Caki2 (cell line): ENCODE measurements at places on chromosomes 3 and 15.
A peak's percentile ranks its signal among the peaks of the same experiment; 100 is the strongest.

DNA sequence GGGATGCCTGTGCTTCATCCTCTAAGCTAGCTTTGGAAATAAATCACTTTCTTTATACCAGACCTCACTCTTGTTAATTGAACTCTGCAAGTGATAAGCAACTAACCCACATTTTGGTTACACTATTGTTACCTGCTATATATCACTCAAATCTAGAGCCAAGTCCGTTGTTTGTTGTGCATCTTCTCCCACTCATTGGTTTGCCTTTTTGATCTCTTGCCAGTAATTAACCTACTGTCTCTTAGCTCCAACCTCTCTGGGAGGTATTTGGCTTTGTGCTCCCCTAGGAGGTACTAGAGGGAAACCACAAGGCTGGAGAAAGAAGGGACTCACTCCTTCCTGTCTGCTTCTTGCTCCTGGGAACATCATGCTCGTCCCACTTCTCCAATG lies 12.8 kb upstream of the CRBN start:
- no peak for DNase-seq

DNA sequence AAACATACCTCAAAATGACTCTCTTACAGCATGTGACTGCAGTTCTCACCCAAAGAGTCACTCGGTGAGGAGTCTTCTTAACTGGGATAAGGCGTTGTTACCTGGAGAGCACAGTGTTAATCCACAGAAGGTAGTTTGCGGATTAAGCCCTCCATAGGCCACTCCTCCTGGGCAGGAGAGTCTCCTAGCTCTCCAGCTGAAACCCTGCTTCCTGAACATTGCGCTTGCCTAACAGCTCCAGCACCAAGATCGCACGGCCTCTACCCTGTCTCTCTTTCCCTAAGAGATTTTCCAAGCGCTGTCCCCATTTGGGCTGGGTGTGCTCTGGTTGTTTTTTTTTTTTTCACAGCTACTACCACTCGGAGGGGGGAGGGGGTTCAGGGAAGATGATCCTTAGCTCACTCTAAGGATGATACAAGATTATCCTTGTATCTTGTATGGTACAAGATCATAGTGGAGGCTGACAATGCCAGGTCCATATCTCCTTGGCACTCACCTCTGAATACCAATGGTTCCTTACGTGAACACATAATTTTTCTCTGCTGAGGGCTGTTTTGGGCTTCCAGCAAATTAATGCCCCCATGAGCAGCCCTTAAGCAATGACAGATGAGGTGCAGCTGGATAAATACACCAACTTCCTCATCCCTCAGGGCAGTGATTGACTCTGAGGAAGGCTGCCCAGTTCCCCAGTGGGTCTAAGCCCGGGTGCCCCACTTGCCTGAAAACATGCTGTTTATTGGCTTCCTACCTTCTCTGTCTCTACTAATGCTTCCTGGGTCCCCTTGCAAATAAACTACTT lies 185.2 kb upstream of the TSC22D2 start:
- DNase-seq = no peak

GRCh38 chr15:26176831-26177230 lies 313.7 kb upstream of the ATP10A start:
- no peak for DNase-seq

DNA sequence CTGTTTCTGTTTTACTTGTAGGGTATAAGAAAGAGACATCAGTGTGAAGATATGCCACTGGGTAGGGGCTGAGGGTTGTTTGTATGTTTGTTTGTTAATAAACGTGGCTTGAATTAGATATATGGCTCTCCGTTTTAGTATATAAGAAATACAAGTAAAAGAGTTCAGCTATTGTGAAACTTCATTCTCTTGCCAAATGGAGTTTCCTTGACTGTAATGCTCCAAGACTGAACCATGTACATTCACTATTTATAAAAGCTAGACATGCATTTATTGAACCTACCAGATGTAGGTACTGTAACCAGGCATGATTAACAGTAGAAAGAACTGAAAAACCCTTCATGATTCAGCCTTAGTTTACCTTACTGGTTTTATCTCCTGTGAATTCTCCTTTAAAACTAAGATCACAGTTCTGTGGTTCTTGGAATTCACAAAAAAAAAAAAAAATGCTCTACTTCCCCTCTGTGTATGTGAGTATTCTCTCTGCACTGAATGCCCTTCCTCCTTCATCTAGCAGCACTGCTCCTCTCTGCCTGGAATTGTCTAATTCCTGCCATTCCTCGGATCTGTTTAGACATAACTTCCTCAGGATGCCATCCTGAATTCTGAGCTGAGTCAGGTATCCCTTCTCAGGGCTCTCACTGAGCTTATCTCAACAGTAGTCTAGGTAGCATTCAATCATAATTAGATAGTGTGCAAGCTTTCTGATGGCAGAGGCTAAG lies 504.4 kb downstream of the FHIT start:
- DNase-seq = peak; percentile 6

GRCh38 chr3:56810577-56811545 lies 9.1 kb upstream of the ARHGEF3 start:
- no peak for DNase-seq

GRCh38 chr15:88069561-88069960 lies 187.0 kb downstream of the NTRK3 start:
- DNase-seq = no peak

GRCh38 chr3:78519281-78519680 lies 1248.5 kb downstream of the ROBO1 start:
- DNase-seq = no peak

DNA sequence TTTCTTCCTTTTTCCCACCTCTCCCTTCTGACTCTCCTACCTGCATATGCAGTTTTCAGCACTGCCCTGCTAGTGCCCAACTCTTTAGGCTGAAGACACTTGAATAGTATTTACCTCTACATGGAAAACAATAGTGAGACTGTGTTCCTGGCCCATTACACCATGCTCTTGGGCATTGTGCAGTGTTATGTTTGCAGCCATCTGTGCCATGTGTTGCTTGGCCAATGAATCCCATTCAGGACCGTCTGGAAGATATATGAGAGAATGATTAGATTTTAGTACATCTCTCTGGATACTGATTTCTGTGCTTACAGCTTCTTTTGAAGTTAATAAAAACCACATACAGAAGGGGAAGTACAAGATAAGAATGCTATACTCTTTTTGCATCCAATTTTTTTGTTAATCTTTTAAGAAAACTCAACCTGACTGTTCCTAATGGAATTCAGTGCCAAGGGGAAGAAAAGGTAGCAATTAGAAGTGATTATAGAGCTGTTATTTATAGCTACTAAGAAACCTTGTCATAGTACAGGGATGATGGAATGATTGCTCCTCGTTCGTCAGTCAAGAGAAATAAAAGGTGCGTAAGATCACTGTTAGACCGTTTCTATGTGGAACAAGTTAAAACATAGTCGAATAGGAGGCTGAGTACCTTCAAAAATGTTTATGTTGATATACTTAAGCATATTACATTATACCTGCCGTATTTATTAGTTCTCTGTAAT lies 58.9 kb downstream of the TMEM41A start:
- no peak for DNase-seq

- DNase-seq = peak; percentile 48
These were observed 4.6 kb upstream of the CIDEC start for GRCh38 chr3:9884555-9885165.

- DNase-seq = no peak
These were observed 23.0 kb upstream of the GATA2 start for GRCh38 chr3:128515967-128516366.

DNA sequence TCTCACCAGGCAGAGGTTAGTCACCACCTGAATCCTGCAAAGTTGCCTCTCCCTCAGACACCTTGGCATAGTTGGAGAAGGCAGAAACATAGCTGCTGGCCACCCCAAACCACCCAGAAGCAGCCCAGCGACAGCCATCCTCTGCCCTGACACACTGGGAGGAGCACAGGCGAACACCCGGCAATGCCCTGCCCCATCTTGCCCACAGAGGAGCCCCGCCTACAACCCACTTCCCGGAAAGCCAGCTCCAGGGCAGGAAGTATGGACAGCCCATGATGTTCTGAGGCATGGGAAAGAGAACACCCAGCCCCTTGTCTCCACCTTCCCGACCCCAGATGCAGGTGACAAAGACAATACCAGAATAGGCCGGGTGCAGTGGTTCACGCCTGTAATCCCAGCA lies 12.6 kb upstream of the SHISA5 start:
- no peak for DNase-seq

- peak; percentile 78 for DNase-seq
These were observed 65.3 kb upstream of the PSMD6 start for GRCh38 chr3:64088408-64089205.

GRCh38 chr15:77057685-77058084 lies 13.2 kb downstream of the TSPAN3 start:
- DNase-seq = no peak

DNA sequence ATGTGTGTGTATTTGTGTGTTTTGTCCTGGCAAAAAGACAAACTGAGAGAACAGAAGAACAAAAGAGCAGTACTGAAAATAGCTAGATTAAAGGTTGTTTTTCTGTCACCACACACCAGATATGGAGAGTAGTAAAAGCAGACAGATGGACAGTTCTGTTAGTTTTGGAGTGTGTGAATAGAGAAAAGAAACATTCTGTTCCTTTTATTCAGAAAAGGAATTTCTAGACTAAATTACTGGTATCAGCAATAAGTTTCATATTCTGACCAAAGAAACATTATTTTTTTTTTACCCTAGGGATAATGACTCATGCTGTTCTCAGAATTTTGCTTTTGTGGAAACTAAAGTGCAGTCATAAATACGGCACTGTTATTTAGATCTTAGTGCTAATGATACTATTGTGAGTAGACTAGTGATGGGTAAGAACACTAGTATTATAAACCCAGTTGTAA lies 32.9 kb downstream of the PIK3CA start:
- no peak for DNase-seq

DNA sequence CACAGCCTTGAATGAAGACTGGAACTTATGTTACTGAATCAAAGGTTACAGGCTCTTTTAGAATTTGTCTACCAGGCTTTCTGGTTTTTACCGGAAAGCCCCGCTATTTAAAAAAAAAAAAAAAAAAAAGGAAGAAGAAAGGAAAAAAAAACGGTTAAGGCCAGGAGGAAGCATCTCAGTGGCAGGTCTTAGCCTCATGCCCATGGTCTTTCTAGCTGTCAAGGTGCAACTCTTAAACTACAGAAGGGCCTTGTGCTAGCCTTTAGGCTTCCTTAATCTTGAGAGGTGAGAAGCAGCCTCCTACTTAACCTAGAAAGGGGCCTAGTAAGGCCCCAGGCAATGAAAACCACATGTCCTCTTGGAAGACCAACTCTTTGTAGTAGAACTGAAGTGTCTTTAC lies 77.5 kb downstream of the TBC1D5 start:
- DNase-seq = no peak

- DNase-seq = no peak
These were observed 19.1 kb downstream of the ZNF710 start for GRCh38 chr15:90020021-90020735.

- DNase-seq = no peak
These were observed 68.2 kb upstream of the TJP1 start for GRCh38 chr15:29890336-29891095.

- no peak for DNase-seq
These were observed 27.7 kb upstream of the SMAD3 start for GRCh38 chr15:67037694-67038093.

DNA sequence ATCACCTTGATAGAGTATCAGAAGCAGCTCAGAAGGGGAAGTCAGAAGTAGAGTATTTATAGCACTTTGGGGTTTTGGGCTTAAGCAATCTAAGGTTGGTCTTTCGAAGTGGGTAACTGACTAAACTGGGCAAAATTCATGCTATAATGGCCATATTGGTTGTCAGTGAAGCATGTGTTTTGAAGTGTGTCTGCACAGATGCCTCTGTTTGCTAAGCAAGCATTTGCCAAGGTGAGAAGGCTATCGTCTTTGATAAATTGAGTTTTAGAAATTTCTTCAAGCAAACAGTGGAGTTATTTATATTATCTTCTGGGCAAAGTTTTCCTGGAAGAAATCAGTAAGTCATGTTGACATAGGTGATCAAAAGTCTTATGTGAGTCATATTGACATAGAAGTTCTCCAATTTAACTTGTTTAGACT lies 412.8 kb upstream of the TGFBR2 start:
- DNase-seq = no peak

- no peak for DNase-seq
These were observed 404.5 kb downstream of the OCA2 start for GRCh38 chr15:27694506-27695087.

- DNase-seq = no peak
These were observed 112.7 kb upstream of the PRR23C start for GRCh38 chr3:139157161-139157932.

- DNase-seq = no peak
These were observed 15.9 kb upstream of the COPG1 start for GRCh38 chr3:129233538-129233937.

GRCh38 chr3:24588629-24589512 lies 94.2 kb upstream of the THRB start:
- DNase-seq = no peak

DNA sequence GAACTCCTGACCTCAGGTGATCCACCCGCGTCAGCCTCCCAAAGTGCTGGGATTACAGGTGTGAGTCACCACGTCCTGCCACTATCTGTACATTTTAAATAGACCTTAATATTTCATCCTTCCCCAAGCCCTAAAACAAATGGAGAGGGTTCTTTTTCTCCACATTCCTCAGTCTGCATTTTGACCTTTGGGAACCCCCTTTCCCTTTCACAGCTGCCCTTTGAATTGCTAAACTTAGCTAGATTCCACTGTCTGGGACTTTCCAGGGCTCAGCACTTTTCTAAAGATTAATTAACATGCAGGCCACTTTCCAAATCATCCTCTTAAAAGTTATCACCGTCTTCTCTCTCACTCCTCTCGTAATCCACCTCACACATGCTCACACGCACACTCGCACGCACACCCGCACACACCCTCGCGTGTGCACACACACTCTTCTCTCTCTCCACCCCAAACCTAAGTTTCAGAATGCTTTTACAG lies 124.2 kb downstream of the TMCO5A start:
- no peak for DNase-seq

GRCh38 chr3:49787536-49787935 lies 1.2 kb upstream of the IP6K1 start:
- no peak for DNase-seq

DNA sequence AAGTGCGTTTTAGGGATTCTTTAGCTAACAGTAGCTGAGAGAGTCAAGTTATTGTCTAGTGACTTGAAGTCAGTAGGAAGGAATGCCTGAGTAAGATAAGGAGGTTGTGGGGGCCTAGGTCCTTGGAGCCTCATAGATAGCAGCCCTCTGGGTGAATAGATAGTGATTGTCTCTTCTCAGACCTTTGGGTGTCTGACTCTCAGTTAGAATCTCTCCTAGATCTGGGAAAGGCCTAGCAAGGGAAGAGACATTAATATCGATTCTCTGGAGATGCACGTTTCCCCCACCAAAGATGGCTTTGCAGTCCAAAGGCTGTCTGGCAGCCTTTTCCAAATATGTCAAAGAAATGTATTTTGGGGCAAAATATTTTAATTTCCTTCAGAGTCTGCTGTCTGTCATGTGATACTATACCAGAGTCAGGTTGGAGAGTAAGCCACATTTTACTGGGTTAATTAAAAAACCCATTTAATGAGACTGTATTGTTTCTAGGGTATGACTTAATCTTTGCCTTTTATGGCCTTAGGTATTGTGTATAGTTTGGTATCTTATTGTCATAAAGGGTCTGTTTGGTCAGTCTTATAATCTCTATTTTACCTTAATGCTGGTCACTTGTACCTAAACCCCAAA lies 92.2 kb downstream of the ST6GAL1 start:
- no peak for DNase-seq
